ENCODE measurements at places on chromosomes 12 and 14.

DNA sequence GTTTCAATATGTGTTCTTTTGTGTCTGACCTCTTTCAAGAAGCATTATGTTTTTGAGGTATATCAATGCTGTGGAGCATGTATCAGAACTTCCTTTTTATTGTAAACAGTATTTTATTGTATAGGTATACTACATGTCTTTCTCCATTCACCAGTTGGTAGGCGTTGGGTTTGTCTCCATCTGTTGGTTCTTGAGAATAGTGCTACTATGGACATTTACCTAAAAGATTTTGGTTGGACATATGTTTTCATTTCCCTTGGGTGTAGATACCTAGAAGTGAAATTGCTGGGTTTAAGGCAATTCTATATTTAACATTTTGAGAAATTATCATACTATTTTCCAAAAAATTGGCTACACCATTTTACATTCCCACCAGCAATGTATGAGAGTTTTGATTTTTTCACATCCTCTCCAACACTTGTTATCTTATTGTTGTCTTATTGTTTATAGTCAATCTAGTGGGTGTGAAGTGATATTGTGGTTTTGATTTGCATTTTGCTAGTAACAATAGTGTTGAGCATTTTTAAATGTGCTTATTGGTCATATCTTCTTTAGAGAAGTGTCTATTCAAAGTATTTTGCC lies 409.2 kb downstream of the IPO8 start:
- no peak for DNase-seq

GRCh38 chr14:93319494-93319893 lies 13.3 kb downstream of the BTBD7 start:
- DNase-seq: no peak

DNA sequence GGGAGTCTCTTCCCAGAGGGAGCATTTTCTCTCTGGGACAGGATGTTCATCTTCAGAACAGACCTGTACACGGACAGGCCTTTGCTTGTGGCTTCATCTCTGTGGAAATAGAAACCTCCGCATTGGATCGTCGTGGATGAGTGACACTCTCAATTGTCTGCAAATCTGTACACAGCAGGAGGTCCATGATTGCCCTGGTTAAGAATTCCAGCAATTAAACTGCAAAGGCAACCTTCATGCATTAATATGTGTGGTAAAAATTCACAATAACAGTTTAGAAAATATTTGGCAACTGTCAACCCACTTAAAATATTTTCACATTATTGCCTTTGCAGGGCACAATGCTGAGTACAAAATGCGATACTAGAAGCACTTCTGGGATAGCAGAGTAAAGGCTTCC lies 149.8 kb upstream of the SFSWAP start:
- DNase-seq: no peak

- no peak for DNase-seq
These were observed 28.9 kb upstream of the TMEM179 start for GRCh38 chr14:104633276-104634137.

GRCh38 chr14:90600619-90601018 lies 203.8 kb downstream of the CALM1 start:
- DNase-seq: no peak

- no peak for DNase-seq
These were observed 351.0 kb upstream of the FKBP4 start for GRCh38 chr12:2443776-2444175.

DNA sequence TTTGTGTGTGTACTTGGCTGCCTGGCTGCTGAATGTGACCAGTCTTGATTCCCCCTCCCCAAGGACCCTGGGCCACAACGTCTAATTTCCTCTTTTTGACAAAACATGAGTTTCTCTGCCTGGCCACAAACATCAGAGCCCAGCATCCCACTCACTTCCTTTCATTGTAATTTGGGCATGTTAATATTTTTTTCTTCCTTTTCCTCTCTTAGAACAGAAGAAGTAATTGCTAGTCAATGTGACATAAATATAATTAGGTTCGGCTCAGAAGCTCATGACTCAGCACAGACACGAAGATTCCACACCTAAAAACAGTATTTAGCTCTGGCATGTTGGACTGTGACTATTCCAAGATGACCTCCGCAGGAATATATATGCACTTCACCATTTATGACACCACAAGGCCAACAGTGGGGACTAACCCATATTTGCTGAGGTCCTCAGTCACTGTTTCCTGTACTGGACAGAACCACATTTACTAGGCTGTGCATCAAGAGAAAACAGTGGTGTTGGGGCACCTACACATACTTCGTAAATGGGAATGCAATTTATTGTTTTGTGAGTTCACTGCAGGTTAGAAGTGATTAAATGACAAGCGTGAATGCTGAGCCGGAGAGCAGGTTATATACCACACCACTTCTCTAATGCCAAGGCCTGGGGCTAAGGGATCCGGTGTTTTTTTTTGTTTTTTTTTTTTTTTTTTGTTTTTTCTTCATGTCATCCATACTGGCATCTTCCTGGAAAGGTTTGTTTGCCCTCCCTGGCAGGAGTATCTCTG lies 4.2 kb downstream of the GSG1 start:
- DNase-seq: no peak

DNA sequence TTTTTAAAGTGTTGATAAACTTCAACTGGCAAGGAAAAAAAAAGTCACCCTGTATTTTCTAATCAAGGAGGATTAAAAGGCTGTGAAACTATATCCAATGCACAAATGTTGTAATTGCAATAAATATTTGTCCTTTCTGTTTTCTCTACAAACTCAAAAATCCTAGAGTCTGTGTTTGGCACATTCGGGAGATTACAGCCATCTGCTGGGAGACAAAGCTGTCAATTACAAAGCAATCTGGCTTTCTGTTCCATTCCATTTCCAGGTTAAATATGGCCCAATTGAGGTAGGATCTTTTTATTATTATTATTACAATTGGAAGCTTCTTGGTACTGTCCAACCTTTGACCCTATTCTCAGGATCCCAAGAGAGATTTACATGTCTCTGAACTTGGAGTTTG lies 295.9 kb downstream of the DIO2 start:
- DNase-seq: no peak

- no peak for DNase-seq
These were observed 36.0 kb downstream of the MEG3 start for GRCh38 chr14:100861937-100862247.

DNA sequence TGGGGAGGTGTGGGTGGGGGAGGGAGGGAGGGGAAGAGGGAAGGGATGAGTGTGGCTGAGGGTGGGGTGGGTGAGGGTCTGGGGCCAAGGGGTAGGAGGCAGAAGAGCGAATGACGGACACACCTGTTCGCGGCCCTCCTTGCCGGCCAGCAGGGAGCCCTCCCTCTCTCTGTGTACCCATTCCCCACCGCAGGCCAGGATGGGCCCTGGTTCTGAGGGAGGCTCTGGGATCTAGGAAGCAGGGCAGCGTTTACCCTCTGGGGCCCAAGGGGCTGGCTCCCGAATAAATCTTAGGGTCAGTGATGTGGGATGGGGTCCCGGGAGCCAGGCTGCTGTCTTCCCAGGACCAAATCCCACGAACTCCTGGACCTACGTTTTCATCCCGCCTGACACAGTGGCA lies 46.0 kb upstream of the ESRRB start:
- DNase-seq: no peak

- DNase-seq: no peak
These were observed 29.8 kb downstream of the FNTB start for GRCh38 chr14:65016471-65016870.

GRCh38 chr12:50926415-50926814 lies 25.9 kb upstream of the HIGD1C start:
- no peak for DNase-seq

DNA sequence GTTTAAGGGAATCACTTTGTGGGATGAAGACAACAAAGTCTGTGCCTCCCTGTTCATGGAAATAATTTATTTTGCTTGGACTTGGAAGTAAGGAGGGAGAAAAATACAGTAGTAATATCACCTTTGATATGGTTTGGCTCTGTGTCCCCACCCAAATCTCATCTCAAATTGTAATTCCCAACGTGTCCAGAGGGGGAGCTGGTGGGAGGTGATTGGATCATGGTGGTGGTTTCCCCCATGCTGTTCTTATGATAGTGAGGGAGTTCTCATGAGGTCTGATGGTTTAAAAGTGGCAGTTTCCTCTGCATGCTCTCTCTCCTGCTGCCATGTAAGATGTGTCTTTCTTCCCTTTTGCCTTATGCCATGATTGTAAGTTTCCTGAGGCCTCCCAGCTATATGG lies 460.7 kb downstream of the NOVA1 start:
- DNase-seq: no peak

- DNase-seq: no peak
These were observed 8.1 kb upstream of the PTGDR start for GRCh38 chr14:52259434-52259833.
